ENCODE measurements at places on chromosomes 1 and 21.
A peak's percentile ranks its signal among the peaks of the same experiment; 100 is the strongest.

DNA sequence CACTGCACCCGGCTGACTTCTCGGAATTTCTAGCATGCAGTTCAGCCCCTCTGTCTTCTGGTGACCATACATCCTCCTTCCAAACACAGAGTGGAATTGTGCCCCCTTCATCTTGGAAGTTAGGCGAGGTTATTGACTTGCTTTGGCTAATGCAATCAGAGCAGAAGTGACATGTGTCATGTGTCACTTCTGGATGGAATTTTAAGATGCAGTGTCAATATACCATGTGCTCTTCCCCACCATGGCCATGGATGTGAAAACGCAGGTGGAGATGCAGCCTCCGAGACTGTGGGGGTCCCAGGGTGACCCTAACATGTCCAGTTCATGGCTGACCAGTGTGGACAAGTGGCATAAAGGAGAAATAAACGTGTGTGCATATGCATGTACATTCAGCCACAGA, 83.0 kb downstream of the KCNJ6 start:
- DNase-seq = no peak

DNA sequence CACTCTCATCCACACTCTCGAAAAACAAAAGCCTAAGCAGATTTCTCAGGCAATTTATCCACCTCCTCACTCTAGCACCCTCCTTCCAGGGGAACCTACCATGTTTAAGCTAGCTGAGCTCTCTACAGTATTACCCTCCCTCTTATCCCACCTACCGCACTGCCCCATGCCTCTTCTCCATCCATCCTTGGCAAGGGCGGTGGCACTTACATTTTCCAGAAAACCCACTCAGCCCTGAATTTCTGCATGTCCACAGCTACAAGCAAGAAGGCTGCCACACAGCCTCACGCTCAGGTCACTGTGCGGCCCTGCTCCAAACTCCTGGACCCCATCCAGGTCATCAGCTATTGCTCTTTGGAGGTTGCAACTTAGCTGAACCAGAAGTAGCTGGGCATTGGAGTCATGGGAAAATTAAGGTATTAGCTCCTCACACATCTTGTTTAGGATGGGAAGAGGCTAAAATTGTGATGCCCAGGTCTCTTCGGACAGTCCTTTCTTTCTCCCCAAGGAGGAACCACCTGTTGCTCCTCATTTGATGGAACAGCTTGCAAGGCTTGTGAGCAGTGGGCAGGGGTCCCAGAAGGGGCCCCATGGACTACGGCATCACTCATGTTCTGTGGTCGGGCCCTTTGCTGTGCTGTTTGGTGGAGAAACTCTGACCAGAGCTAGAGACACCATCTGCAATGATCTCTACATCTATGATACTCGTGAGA, 1.1 kb downstream of the KLHDC9 start:
- DNase-seq = no peak

DNA sequence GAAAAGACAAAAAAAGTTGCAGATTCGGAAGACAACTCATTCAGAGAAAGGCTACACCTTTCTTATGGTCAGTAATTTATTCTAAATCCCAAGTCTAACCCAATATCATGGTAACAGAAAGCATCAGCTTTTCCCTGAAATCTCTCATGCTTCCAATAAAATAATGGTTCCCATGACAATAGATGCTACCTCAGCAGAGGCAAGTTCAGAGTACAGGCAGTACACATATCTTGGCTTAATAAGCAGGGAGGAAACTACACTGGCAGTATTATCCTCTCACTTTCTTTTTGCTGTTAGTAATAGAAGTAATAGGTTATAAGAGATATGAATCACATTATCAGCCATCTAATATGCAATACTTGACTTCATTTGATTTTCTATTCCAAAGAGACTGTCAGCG, 137.1 kb downstream of the DPYD start:
- no peak for DNase-seq

GRCh38 chr1:197738927-197739326, 36.4 kb downstream of the DENND1B start:
- DNase-seq = no peak

- DNase-seq = no peak
Observed at GRCh38 chr1:89274411-89274857, 1.8 kb upstream of the GBP5 start.

GRCh38 chr1:68107771-68108170, 57.3 kb upstream of the DIRAS3 start:
- no peak for DNase-seq

DNA sequence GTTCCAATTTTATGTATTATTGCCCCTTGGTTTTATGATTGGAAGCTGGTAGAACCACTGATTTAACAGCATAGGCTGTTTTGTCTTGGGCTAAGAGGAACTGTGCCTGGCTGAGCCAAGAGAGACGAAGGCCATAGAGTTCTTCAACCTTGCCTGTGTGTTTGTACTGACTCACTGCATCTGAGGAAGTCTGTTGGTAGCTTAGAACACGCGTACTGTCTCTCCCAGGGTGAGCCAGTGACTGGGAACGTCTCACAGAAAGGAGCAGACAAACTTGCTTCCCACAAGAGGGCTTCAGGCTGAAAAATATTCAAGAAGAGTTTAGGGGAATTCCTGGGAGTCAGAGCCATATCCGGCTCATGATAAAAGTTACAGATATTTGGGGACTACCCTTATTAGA, 14.9 kb downstream of the TMEM51 start:
- no peak for DNase-seq

- peak; percentile 65 for DNase-seq
Observed at GRCh38 chr1:31957701-31958674, 19.8 kb upstream of the PTP4A2 start.

- no peak for DNase-seq
Observed at GRCh38 chr21:46071082-46071481, 26.8 kb upstream of the COL6A2 start.

- no peak for DNase-seq
Observed at GRCh38 chr21:33317786-33318486, 6.8 kb upstream of the IFNAR1 start.

DNA sequence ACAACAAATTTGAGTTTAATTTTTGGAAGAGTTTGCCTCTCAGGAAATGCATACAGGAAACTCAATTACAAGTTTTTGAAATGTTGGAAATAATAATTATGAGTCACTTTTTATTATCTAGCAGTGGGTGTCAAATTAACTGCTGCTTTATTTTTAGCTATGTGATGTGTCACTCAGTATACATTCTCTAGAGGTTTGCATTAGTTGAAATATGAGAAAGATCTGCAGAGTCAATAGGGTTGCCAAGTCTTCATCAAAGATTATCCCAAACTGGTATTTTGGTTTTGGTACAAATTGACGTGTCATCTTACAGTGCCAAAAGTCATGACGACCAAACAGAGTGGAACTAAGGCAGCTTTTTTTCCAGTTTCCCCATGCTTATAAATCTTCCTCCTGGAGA, 54.3 kb upstream of the DIPK1A start:
- no peak for DNase-seq

GRCh38 chr21:33721081-33721480, 78.8 kb downstream of the ITSN1 start:
- no peak for DNase-seq

- no peak for DNase-seq
Observed at GRCh38 chr1:59123081-59123681, 173.7 kb upstream of the FGGY start.

GRCh38 chr1:221625026-221625425, 116.9 kb downstream of the DUSP10 start:
- DNase-seq = no peak

- DNase-seq = no peak
Observed at GRCh38 chr1:15014516-15014915, 139.0 kb upstream of the TMEM51 start.

DNA sequence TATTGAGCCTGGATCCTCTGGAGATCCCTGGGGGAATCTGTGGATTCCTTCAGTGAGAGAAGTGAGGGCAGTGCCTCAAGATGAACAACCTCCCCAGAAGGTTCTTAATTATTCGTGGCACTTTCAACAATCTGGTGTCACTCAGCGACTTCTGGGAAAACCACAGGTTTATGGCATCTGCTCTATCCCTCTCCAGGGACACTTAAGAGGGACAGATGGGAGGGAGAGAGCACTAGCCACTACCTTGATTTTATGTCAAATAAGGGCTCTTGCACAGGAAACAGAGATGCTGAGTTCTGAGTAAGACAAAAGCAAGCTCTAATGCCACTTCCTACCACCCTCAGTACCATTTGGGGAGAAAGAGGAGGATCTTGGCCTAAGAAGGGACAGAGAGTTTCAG, 21.2 kb upstream of the CHI3L1 start:
- DNase-seq = no peak

DNA sequence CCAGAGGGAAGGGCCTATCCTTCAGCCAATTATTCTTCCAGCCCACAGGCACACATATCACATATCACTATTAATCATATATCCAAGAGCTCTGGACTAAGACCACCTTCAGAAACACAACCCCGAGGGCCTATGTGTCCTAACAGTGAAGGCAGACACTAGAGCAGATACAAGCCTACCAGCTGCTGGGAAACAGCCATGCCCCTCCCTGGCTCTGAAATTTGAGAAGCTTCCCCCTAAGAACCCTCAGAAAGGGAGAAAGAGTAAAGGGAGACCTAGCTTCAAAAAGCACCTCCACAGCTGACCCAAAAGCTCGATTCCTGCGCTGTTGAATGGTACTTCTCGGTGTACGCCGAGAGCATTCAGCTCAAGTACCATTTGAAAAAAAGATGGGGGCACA, 17.4 kb downstream of the CNN3 start:
- no peak for DNase-seq

DNA sequence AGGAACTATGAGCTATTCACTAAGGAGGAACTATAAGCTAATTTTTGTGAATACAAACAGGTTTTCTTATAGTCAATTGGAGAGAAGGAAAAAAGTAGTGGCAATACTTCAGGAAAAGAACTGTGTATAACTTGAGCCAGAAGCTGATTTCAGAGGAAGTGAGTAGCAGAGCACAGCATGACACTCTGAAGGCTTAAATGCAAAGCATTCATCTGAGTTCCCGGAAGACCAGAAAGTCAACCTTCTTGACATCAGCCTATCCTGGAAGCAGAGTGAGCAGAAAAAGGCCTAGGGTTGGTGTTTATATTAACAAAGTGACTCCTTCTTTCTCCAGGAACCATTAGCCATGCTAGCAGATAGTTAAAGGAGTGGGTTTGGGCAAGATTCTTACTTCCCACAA, 545.2 kb downstream of the MRPL39 start:
- no peak for DNase-seq

DNA sequence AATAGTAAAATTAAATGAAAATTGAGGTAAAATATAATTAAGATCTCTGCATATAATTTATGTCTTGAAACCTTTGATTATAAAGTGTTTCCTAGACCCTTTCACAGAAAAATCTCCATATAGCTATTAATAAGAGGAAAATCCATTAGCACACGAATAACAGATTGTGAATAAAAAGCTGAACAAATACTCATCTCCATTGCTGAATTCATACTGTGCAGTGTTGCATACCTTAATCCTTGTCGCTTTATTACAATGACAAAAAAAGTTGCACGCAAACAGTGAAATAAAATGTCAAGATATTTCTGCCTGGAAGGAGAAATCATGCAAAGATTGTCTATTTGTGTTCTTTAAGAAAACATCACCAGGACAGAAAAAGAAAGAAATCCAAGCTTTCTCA, 499.1 kb upstream of the TMPRSS15 start:
- no peak for DNase-seq

DNA sequence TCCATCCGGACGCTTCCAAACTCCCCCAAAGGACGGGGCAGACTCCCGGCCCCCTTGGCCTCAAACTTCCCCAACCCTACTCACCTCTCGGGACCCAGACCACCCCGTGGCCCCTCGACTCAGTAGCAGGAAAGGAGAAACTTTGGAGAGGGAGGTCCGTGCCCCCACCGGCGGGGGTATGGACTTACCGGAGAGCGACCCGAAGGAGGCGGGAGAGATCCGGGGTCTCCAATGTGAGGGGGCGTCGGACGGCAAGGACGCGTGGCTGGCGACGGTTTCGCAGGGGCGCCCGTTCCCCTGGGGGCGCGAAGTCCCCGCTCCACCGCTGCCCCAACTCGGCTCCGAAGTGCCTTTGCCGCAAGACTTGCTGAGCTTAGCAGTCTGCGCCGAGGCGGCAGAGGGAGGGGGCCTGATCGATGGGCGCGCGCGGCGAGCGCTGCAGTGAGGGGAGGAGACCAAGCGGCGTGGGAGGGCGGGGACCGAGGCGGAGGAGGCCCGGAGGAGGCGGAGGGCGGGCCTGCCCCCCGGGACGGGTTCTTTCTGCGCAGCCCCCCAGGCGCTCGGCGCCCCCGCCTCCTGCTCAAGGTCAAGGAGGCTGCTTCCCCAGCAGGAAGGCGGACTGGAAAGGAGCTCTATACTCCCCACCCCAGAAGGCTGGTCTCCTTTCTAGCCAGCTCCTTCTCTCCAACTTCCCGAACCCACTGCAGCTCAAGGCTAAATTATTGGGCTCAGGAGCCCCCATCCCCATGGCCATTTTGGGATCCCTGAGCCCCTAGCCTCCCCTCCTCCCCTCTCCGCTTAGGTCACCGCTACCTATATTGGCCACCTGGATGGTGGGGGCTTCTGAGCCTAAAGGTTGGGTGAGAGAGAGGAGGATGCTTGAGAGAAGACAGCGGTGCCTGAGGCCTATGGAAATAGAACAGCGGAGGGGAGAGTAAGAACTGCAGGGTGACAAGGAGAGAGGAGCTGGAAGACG, at the start of gene SYT2:
Gene SYT2, minus strand, starts transcription at position 385 of the 976 bp plus-strand sequence. CDS start 104,682 bp downstream, outside the sequence.
- no peak for DNase-seq

- no peak for DNase-seq
Observed at GRCh38 chr1:229388897-229389580, 44.9 kb downstream of the ACTA1 start.

- no peak for DNase-seq
Observed at GRCh38 chr1:156276532-156276931, 6.1 kb downstream of the SMG5 start.

DNA sequence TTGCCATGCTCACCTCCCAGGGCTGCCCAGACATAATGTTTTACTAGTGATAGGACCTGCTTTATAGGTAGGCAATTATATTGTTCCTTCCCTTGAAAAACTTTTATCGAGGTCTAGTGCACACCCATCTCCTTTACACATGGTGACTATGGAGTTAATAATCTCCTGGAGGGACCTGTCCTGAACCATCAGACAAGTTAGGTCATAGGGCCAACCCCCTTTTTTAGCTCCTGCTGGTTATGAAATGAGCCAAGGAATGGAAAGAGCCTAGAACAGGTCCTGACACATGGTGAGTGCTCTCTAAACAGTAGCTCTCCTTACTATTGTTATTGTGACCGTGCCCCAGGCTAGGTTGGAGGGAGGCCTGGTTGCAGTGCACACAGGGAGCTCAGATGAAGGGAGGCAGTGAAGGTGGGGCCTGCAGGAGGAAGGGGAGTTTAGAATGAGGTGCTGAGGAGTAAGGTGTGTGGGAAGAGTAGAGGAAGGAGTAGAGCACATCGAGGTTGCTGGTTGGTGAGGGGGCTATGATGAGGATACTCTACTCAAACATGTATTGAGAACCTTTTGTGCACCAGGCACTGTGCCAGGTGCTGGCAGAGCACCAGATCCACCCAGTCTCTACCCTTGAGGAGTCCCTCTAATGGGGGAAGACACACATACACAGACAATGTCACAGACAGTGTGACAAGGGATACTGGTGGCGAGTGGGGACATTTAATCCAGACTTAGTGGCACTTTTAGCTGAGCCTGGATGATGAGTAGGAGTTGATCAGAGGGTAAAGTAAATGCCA, 14.1 kb upstream of the LMNA start:
- no peak for DNase-seq

- DNase-seq = no peak
Observed at GRCh38 chr1:228308628-228309325, 97.9 kb downstream of the TRIM11 start.
